ENCODE measurements at places on chromosomes 16 and 17.

- no peak for DNase-seq
Measured at GRCh38 chr16:50360779-50361178, 8.0 kb downstream of the BRD7 start.

DNA sequence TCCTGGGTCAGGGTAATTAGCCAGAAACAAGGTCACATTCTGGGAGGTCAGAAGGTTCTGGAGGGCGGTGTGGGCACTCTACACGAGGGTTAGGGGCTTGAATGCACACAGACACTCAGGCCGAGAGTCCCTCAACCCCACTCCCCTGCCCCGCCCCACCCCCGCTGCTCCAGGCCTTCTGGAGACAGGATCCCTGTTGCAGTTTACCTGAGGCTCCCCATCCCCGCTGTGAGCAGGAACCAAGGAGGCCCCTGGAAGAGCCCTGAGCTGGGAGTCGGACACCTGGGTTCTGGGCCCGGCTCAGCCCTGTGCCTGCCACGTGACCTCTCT is 4.4 kb upstream of the ACTG1 start:
- no peak for DNase-seq

DNA sequence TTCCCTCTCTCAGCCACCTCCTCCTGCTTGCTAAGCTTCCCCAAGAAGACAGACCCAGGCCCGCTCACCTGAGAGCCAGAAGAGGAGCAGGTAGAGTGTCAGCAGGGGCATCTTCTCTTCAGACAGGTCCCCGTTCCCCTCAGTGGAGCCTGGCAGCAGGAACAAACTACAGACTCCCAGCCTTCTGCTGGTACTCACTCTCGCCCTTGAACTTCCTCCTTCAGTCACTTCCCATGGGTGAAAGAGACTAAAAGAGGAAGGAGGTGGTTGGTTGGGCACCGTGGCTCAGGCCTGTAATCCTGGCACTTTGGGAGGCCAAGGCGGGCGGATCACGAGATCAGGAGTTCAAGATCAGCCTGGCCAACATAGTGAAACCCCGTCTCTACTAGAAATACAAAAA is at the start of gene CD300LF:
CD300LF (minus strand) TSS at position 168 of the 400 bp plus-strand sequence; CDS start at position 111, 57 bp downstream.
- no peak for DNase-seq

DNA sequence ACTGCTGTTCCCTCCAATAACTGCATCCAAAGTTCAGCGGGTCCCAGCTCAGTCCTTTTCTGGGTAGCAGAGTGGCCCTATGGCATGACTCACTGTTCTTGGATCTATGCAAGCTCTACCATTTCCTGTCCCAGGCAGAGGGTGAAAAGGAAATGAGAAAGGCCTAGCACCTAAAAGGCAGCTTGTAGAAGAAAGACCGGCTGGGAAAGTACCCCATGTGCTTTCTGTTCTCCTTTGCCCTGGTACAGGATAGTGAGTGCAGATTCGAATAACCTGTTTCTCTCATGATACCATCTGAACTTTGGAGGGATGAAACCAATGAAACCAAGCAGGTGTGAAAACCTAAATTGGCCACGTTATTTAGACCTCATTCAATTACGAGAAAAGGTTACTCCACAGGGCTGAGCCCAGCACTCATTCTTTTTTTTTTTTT is 12.7 kb upstream of the HASPIN start:
- DNase-seq, result no peak

- no peak for DNase-seq
Measured at GRCh38 chr16:4640572-4641305, 16.1 kb downstream of the MGRN1 start.

DNA sequence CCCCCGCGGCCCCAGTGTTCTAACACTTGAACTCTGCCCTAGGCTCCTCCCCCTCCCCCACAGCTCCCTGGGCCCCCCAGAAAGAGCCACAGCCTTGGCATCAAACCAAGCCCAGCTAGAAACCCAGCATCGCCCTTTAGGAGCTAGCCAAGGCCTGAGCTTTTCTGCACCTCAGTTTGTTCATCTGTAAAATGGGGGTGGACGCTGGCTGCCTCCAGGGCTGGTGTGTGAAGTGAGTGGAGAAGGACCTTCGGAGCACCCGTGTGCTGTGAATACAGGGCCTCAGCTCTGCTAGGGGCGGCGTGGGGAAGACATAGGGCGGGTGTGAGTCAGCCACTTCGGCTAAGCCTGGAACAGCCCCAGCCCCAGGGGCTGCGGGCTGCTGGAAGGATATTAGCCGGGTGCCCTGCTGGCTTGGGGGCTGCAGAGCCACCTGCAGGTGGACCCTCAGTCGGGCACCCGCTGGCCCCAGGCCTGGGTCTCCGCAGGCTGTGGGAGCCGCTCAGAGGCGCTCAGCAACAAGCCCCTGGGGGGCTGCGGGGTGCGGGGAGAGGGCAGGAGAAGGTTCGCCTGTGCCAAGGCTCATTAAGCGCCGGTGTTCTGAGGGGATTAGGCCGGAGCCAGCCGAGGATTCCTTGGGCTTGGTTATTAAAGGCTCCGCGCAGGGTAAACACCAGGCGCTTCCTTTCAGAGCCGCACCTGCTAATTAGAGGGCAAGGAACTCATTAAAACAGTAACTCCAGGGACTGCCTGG is 217.0 kb upstream of the CIBAR2 start:
- DNase-seq, result no peak

GRCh38 chr16:81077076-81077940 is at the start of gene C16orf46:
C16orf46 (minus strand) TSS chr16:81077238; CDS start chr16:81063955, 13,283 bp downstream.
- peak; percentile 99 for DNase-seq

DNA sequence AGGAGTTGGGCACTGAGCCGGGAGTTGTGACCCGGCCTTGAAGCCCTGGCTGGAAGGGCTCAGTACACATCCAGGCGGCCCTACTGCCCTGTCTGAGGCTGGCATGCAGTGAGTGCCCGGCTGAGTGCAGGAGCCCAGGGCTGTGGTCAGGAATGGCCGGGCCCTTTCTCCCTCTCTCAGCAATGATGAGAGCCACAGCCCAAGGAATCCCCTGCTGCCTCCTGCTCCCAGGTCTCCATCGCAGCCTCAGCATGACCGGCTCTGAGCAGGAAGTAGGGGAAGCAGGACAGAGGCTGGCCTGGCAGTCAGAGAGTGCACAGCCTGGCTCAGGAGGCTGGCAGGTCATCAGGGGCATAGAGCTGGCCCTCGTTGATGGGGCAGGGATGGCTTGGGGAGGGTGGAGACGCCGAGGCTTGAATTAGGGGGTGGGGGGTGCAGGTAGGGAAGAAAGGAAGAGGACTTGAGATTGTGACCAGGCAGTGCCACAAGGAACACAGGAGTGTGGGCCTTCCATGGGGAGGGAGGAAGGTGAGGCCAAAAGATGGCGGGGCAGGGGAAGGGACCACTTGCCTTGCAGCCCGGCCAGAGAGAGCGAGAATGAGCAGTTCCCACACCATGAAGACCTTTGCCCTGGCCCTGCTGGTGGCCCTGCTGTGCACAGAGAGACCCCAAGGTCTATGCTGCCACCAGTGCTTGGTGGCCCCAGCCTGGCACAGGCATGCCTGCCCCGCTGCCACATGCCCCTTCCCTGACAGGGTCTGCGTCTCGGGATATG is 32.1 kb upstream of the KRT17 start:
- no peak for DNase-seq

DNA sequence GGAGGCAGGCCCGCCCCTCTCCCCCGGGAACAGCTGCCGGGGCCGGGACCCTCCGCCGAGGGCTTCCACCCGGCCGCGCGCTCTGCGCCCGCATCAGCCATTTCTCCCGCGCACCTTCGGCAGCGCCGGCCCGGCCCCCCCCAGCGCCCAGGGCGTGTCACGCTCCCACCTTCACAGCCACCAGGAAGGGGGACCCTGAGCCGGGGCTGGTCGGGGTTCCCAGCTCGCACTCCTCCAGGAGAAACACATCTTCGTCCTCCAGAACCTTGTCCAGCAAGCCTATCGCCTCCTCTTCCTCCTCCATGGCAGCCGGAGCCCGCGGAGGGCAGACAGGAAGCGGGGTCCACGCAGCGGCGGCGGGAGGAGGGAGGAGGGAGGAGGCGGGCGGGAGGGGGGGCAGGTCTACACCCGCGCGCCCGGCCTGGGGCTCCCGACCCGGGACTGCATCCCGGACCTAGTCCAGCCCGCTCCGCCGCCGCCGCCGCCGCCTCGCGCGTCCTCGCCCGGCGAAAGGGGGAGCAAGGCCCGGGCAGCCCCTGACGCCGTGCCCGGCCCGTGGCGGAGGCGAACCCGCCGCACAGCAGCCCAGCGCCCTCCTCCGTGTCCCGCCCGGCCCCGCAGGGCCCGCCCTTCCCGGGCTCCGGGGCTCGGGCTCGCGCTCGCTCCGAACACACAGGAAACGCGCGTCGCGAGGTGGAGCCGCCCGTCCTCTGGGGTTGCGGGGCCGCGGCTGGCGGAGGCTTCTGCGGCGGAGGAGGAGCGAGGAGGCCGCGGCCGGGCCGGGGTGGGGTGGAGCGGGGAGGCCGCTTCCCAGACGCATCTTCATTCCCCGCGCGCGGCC is 70.8 kb downstream of the ABR start:
- no peak for DNase-seq

- DNase-seq, result no peak
Measured at GRCh38 chr17:47720754-47721533, 12.1 kb upstream of the TBX21 start.

DNA sequence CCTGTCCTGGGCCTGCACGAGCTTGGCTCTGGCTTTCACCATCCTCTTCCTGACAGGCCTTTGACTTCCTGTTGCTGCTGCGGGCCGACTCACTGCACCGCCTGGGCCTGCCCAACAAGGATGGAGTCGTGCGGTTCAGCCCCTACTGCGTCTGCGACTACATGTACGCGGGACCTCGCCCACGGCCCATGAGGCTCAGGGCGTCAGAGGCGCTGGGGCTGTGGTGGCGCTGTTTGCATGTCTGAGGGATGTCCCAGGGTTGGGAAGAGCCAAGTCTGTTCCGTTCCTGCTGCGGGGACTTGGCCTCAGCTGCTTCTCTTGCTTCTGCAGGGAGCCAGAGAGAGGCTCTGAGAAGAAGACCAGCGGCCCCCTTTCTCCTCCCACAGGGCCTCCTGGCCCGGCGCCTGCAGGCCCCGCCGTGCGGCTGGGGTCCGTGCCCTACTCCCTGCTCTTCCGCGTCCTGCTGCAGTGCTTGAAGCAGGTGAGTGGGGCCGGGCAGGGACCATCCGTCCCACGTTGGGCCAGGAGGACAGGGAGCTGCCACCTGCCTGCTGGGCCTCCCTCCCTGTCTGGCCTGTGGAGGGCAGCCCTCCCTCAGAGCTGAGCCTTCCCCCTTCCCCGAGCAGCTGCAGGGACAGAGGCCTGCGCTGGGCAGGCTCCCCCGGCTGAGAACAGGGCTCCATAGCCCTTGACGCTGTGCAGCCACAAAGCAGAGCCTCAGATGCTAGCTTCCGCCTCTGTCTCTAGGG is 23.8 kb downstream of the TSC2 start:
- DNase-seq, result no peak

GRCh38 chr17:47716375-47716774 is 16.7 kb upstream of the TBX21 start:
- DNase-seq, result no peak

DNA sequence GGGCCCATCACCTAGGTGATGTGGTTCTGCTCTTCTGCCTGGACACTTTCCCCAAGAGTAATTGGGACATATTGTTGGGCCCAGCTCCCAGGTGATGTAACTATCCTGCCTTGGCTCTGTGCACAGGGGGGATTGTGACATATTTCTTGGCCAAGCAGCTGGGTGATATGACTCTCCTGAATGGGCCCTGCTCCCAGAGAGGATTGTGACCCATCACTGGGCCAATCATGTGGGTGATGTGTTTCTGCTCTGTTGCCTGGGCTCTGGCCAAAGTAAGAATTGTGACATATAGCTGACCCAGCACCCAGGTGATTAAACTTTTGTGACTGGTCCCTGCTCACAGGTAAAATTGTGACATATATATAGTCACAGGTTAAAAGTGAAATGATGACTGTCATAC is 1904.9 kb downstream of the TP53TG3F start:
- DNase-seq, result no peak

DNA sequence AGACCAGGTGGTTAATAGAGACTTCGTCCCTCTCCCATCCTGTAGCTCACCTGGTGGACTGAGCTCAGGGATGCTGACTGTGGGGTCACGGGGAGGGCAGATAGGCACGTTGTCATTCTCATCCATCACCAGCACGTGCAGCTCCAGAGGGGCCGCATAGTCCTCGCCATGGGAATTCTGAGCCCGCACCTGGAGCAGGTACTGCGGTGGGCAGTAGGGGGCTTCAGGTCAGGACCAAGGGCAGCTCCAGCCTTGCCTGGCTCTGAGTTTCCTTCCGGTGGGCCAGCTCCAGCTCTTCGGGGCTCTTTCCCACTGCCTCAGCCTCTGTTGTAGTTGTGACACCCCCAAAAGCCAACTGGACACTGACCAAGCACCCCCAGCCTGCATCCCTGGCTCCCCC is 5.6 kb downstream of the CDH16 start:
- DNase-seq, result no peak

- DNase-seq, result no peak
Measured at GRCh38 chr17:65556910-65557348, 4.5 kb downstream of the AXIN2 start.

DNA sequence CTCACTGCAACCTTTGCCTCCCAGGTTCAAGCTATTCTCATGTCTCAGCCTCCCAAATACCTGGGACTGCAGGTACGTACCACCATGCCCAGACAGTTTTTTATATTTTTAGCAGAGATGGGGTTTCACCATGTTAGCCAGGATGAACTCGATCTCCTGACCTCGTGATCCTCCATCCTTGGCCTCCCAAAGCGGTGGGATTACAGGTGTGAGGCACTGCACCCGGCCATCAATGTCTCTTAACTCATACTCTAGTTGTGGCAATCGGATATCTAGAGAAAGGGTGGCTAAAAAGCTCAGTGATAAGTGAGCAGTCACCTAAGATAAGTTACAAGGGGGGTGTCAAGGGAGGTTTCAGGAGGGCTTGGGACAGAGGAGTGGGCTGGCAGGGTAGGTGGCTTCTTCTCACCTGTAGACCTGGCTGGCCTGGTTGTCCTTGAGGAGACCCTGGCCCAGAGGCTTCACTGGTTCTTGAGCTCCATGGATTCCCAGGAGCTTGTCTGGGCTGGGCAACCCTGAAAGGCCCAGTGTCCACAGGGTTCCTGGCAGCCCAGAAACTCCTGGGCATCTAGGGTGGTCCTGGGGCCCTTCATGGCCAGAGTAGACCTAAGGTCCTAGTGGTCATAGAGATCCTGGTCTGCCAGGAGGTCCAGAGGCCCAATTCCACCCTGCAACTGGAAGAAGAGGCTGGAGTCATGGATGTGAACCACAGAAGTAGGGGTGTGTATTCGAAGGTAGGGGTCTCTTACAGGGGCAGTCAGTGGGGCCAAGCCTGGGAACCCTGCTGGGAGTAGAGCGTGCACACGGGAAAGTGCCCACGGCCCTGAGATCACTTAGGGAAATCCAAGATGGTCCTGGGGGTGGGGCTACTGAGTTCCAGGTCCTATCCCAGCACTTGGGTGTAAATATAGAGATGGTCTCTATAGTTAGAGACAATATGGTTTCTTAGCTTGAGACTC is 12.7 kb upstream of the IGFBP4 start:
- no peak for DNase-seq

GRCh38 chr17:17104036-17104435 is 61.8 kb downstream of the MPRIP start:
- DNase-seq, result no peak
